ENCODE measurements at places on chromosomes 4 and X.

DNA sequence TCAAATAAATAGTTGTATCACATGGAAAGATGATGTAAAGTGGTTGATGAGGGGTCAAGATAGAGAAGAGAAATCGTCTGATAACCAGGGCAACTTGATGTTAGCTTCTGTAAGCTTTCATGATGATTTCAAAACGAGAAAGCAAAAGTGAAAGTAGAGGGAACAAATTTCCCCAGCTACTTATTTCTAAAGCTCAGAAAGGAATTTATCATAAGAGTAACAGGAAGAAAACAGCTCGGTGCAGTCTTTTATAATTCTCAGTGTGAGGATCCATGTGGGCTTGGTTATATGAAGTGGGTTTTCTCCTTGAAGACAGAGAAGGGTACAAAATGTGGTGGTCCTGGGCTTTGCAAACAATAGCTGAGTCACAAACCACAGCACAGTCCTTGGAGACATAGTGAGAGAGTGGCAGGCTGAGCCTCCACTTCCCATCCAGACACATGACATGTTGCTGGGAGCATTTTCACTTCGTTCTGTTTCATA, 32.1 kb upstream of the GLRA2 start:
- peak; percentile 37 for DNase-seq

- no peak for DNase-seq
These were observed 13.7 kb upstream of the KLHL5 start for GRCh38 chr4:39048311-39048710.

DNA sequence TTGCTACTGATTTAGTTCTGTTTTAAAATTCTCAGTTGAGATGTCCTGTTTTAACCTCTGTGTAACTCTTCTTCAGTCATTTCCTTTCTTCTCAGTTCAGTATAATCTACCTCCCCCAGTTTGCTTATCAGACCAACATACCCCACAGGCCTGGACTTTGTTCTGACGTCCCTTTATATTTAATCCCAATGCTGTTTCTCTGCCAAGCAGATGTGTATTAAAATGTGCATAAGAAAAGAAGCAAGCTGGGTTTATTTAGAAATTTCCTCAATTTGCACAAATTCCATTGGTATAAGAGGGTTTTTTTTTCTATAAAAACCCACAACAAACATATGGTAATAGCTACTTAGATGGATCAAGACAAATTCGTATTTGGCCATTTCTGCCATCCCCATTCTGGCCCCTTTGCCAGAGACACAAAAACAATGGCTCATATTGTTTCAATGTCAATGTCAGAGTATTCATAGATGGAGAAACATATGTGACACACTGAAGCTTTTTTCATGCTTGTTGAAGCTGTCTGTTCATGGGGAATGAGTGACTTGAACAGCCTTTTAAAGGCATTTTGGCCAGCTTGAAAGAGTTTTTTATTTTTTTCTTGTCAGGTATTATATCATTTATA, 24.5 kb downstream of the HCCS start:
- DNase-seq: no peak

GRCh38 chr4:112853662-112854256, 195.7 kb upstream of the ANK2 start:
- DNase-seq: no peak

Data from CD4-positive, alpha-beta T cell treated with Interleukin-4 for 4 hours (primary cell).